ENCODE measurements at places on chromosomes 6 and 20.

DNA sequence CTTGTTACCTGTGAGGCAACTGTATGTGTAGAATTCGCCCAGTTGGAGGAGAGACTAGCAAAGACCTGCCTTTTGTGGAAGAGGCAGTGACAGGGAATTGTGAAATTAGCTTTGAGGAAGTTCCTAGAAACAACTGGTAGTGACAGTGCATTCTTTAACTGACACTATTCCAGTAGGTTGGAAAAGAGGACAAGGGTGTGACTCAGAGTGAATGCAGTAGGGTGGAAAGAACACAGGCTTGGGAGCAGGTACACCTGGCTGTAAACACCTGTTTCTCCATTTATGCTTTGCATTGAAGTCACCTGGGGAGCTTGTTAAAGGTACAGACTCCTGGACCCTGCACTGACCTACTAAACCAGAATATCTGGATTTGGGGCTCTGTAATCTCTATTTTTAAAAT is 295.7 kb downstream of the PHACTR1 start:
- peaks cover 2% of the 10 kb centered on the region for H3K4me1 ChIP-seq
- H3K27ac ChIP-seq: no peak overlapping the region
- DNase-seq: no peak
- H3K4me3 ChIP-seq: no peak overlapping the region
- H3K36me3 ChIP-seq: no peaks in the 10 kb centered on the region

DNA sequence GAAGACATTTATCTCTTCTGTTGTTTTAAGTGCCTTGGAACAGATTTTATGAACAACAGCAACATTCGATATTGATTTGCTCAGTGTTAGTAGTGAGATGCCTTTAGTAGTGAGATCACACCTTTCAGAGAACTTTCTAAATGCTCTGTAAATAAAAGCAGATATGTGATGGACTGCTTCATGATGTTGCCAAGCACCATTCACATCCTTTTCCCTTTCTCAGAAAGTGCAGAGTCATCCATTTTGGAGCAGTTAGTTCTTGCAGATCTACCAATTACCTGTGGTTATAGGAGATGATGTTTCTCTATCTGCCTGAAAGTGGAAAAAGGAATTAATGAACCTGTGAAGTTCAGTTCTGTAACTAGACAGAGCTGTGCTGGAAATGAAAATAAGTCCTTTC is 27.0 kb downstream of the CBFA2T2 start:
- H3K4me1 ChIP-seq: no peaks in the 10 kb centered on the region
- no peaks in the 10 kb centered on the region for H3K36me3 ChIP-seq
- H3K27me3 ChIP-seq: no peaks in the 10 kb centered on the region
- no peak for DNase-seq

DNA sequence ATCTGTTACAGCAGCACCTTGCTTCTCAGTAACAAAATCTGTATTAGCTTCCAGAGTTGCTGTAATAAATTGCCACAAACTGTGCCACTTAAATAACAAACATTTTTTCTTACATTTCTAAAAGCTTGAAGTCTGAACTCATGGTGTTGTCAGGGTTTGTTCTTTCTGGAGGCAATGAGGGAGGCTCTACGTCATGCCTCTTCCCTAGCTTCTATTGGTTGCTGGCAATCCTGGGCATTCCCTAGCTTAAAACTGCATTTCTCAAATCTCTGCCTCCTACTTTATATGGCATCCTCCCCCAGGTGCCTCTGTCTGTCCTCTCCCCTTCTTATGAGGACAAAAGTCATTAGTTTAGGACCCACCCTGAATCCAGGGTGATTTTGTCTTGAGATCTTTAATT is 41.6 kb upstream of the TMEM244 start:
- no peak for DNase-seq
- no peaks in the 10 kb centered on the region for H3K36me3 ChIP-seq
- H3K4me1 ChIP-seq: no peaks in the 10 kb centered on the region
- H3K27ac ChIP-seq: no peak overlapping the region
- H3K27me3 ChIP-seq: no peaks in the 10 kb centered on the region

- H3K27ac ChIP-seq: no peak overlapping the region
- H3K27me3 ChIP-seq: no peaks in the 10 kb centered on the region
- H3K4me1 ChIP-seq: no peaks in the 10 kb centered on the region
- no peak overlapping the region for H3K4me3 ChIP-seq
- H3K36me3 ChIP-seq: no peaks in the 10 kb centered on the region
- DNase-seq: no peak
These were observed 163.7 kb downstream of the RALGAPA2 start for GRCh38 chr20:20548527-20549266.

DNA sequence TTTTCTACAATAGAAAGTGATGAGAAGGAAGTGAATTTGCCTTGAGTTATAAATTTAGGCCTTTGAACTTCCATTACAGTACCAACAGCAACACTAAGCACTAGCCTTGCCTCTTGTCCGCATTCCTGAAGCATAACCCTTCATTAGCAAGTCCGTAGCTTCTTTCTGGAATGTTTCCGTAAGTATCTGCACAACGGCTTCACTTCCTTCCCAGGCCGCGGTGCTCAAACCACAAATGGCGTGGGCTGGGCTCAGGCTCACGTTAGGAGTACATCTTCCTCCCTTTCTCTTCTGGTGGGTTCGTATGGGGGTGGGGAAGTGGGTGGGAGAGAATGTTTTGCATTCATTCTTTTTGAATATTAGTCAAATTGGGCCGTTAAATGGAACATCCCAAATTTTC is 193.8 kb upstream of the SNX9 start:
- H3K27ac ChIP-seq: no peak overlapping the region
- no peak for DNase-seq
- H3K4me3 ChIP-seq: no peak overlapping the region
- no peaks in the 10 kb centered on the region for H3K27me3 ChIP-seq

DNA sequence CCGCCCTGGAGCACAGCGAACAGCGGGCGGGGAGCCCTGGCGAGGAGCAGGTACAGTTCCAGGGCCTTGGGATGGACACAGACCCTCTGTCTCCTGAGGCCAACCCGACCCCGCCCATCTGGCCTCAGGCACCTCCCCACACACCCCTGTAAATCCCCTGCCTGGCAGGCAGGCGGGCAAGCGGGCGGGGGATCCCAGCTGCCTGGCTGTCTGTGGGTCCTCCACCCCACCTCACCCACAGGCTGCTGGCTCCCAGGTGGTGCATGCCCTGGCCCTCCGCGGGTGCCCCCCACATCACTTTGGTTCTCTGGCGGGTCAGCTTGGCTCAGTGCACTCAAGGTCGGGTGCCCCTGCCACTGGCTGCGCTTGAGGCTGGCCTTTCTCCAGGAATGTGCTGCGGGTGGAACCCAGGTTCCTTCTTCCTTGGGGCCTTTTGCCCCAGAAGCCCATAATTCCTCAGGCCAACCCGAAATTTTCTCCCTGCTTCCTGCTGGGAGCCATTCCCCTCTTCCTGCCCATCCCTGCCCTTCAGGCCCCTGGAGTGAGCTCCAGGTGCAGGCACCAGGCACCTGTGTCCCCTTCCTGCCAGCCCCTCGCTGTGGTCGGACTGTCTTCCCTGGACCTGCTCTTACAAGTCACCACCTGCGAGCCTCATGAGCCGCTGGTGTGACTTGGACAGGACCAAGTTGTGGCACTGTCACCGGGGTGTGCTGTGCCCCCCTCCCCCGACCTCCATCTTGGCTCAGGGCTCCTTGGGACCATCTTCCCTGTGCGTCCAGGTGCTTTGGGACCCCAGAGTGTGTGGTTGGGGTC is 5.3 kb upstream of the TNFRSF6B start:
- H3K27me3 ChIP-seq: no peaks in the 10 kb centered on the region
- no peak overlapping the region for H3K27ac ChIP-seq
- no peak for DNase-seq
- peaks cover 1% of the 10 kb centered on the region for H3K4me1 ChIP-seq

- H3K27ac ChIP-seq: no peak overlapping the region
- H3K4me1 ChIP-seq: peaks cover 4% of the 10 kb centered on the region
- no peak for DNase-seq
- H3K27me3 ChIP-seq: no peaks in the 10 kb centered on the region
These were observed 2.5 kb downstream of the RNF182 start for GRCh38 chr6:13927203-13927602.

DNA sequence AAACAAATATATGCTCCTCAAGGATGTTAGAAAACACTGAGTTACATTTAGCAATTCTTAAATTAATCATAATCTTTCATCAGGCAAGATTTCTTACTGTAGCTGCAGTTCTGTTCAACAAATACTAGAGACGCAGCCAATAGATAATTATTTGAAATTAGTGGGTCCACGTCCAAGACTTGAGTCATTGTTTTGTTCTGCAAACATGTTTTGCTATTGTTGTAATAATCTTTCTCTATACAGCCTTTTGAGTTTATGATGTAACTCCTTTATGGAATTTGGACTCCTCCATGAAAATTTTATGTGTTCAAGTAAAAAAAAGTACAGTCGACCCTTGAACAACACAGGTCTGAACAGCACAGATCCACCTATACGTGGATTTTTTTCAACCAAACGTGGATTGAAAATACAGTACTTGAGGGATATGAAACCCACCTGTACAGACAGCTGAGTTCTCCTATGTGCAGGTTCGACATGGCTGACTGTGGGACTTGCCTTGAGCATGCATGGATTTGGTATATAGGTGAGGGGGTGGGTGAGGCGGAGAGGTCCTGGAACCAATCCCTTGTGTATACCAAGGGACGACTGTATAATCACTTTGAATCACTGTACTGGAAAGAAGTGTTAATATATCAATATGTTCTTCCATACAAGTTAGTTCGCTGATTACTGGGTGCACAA is 41.3 kb upstream of the SLC22A16 start:
- no peak overlapping the region for H3K4me3 ChIP-seq
- DNase-seq: no peak
- H3K27me3 ChIP-seq: no peaks in the 10 kb centered on the region
- H3K4me1 ChIP-seq: peaks cover 3% of the 10 kb centered on the region
- H3K27ac ChIP-seq: no peak overlapping the region
- H3K36me3 ChIP-seq: no peaks in the 10 kb centered on the region

- H3K27ac ChIP-seq: no peak overlapping the region
- H3K4me3 ChIP-seq: no peak overlapping the region
- DNase-seq: no peak
- H3K27me3 ChIP-seq: no peaks in the 10 kb centered on the region
These were observed 69.1 kb downstream of the LCA5 start for GRCh38 chr6:79468116-79468515.

DNA sequence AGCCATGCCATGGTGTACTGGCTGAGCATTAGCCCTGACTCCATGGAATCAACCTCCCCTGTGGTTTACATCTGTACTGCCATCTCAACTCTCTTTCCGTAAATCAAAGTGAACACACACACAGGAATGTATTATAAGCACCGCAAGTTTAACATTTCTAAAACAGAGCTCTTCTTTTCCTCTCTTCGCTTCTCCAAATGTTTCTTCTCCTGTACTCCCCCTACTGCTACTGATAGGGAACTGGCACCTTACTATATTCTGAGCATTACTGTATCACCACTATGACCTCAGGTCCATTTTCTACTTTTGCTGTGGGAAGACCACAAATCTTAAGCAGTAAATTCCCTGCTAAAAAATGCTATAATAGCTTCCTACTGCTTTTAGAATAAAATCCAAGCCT is 101.2 kb downstream of the NUS1 start:
- H3K27me3 ChIP-seq: no peaks in the 10 kb centered on the region
- no peak for DNase-seq
- H3K4me1 ChIP-seq: no peaks in the 10 kb centered on the region
- no peaks in the 10 kb centered on the region for H3K36me3 ChIP-seq

- H3K36me3 ChIP-seq: no peaks in the 10 kb centered on the region
- no peak overlapping the region for H3K4me3 ChIP-seq
- no peak overlapping the region for H3K27ac ChIP-seq
- DNase-seq: no peak
- no peaks in the 10 kb centered on the region for H3K4me1 ChIP-seq
These were observed 20.0 kb upstream of the GFOD1 start for GRCh38 chr6:13507306-13507860.

DNA sequence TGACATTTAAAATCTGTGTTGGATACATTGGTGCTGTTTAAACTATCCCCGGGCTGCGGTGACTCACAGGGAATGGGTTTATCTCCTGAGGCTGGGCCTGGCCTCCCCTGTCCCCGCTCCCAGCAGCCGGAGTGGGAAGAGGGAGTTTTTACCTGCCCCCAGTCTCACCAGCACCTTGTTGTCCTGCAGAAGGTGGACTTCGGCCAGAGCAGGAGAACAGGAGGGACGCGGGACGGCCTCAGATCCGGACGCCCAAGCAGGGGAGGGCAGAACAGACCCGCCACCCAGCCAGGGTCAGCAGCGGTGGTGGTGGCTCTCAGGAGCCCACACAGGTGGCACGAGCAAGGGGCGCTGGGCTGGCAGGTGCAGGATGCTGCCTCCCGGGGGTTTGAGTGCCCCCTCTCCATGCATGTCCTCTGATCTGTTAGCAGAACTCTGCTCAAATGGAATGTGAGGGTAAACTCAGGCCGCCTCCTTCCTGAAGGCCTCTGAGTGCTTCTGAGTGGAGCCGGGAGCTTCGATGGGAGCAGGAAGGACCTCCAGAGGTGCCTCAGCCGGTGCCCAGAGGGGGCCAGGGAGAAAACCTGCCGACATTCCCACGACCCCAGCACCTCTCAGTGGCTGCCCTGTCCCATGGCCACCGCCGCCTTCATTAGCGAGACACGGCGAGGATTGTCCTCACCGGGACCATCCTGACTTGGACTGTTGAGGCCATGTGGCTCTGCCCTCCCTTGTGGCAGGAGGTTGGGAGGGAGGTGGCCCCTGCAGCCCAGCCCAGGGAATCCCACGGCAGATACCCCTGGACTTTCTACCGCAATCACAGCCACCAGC is 43.4 kb upstream of the MRGBP start:
- H3K4me3 ChIP-seq: no peak overlapping the region
- H3K27me3 ChIP-seq: no peaks in the 10 kb centered on the region
- H3K4me1 ChIP-seq: peaks cover 3% of the 10 kb centered on the region

DNA sequence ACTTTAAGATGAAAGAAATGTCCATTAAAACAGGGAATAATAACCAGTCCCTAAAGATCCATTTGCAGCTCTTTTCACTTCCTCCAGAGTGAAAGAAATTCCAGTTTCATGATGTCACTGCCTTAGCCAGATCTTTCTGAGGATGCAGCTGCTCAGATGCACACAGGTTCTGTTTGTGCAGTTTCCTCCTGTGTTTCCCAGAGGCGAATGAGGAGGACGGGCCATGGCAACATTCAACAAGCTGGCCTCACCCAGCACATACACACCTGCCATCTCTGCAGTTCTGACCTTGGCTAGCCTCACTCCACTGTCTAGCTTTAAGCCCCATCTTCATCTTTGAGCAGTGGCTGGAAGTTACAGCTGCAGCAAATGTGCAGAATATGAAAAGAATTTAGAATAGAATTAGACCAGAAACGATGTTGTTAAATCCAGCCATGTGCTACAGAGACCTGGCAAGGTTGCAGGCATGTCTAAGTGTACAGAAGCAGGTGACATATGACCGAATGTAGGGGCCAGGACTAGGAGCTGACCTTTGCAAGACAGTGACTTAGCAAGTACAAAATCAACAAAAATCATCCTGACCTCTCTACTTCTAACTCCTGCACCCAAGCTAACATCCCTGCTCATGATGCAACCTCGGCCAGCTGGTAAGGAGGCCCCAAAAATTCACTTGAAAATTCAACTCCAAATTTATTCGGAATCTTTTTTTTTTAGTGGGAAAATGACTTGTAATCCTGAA is 35.0 kb downstream of the FAM50B start:
- H3K27ac ChIP-seq: no peak overlapping the region
- no peak overlapping the region for H3K4me3 ChIP-seq
- no peaks in the 10 kb centered on the region for H3K27me3 ChIP-seq
- DNase-seq: no peak
- H3K36me3 ChIP-seq: no peaks in the 10 kb centered on the region

All from H1 (cell line).